ENCODE measurements at places on chromosomes 4 and X. TPM values are rescaled to one million over a fixed set of nuclear protein-coding genes. Genes with fewer than 3 reads are reported as not detected.

DNA sequence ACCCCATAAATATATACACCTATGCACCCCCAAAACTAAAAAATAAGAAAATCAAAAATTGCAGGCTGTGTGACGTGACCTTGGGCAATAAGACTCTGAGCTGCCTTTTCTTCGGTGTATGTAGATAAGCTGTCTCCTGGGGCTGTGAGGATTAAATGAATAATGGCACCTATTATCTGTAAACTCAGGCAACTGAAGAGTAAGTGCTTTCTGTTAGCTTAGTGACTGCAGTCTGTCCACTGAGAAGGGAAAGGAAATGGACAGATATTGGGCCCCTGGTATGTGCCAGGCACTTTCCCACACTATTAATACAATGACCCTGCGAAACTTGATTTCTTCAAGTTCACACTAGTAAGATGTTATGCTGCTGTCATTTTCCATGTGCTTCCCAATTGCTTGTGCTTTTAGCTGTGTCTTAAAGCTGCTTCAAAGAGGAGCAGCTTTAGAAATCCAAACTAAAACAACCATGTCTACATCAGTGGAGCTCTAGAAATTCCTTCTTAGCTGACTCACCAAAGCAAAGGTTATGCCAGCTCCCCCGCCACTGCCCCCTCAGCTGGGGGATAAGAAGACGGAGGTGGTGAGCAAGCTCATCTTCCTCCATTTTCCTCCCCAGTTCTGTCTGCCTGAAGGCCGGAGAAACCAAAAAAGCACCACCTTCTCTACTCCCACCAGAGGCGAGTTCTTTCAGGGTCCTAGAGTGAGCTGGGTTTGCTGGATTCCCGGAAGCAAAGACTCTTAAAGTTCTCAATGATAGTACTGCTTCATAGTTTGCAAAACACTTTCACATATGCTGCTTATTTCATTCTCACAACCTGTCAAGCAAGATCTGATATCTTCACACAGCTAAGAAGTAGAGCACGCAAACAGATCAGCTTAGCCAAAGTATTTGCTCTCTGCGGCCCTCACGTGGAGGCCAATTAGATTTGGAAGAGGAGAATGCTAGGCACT lies 8.8 kb upstream of the DGAT2L6 start:
- peaks cover 10% of the 10 kb centered on the region for H3K4me1 ChIP-seq
- no peak overlapping the region for H3K4me3 ChIP-seq
- no peak for DNase-seq
- no peak overlapping the region for H3K27ac ChIP-seq

Gene BEND2
- total RNA-seq, result not detected

- H3K4me3 ChIP-seq, result no peak overlapping the region
- no peaks in the 10 kb centered on the region for H3K36me3 ChIP-seq
- no peak for DNase-seq
- no peak overlapping the region for H3K27ac ChIP-seq
Measured at GRCh38 chr4:113222471-113222870, 173.0 kb downstream of the ANK2 start.

Gene EVC2
- 0.72 TPM for total RNA-seq

DNA sequence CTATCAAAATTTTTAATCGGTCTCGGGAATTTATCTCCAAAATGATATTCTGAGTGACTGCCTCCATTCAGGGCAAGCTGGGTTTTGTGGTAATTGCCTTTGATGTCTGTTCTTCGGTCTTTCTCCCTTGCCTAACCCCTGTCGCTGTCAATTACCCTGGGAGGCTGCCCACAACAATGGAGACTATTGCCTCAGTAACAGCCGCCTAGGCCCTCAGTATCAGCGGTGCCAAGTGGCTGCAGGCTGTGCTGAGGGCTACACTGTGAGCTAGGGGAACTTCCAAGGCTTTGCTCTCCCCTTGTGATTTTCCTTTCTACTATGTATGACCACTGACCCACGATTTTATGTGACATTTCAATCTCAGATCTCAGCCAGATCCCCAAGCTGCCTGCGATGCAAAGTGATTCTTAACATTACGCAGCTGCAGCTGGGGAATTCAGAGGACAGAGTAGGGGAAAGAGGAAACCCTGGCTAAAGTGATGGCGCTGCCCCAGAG lies 36.3 kb upstream of the REST start:
- H3K4me3 ChIP-seq, result peak overlapping the region; percentile 9
- no peak for DNase-seq
- H3K4me1 ChIP-seq, result peaks cover 6% of the 10 kb centered on the region
- no peaks in the 10 kb centered on the region for H3K27me3 ChIP-seq
- no peaks in the 10 kb centered on the region for H3K36me3 ChIP-seq

Gene CLCN5
- total RNA-seq, result 3.4 TPM

GRCh38 chr4:87209696-87210095 lies 10.7 kb downstream of the KLHL8 start:
- no peak overlapping the region for H3K4me3 ChIP-seq
- H3K36me3 ChIP-seq, result no peaks in the 10 kb centered on the region
- peak; percentile 27 for DNase-seq
- no peaks in the 10 kb centered on the region for H3K27me3 ChIP-seq
- no peak overlapping the region for H3K27ac ChIP-seq
- peaks cover 20% of the 10 kb centered on the region for H3K4me1 ChIP-seq

Gene GSX2
- total RNA-seq, result not detected

Measured in heart left ventricle (tissue), 16 donors.